ENCODE measurements at places on chromosomes 6 and 20.

DNA sequence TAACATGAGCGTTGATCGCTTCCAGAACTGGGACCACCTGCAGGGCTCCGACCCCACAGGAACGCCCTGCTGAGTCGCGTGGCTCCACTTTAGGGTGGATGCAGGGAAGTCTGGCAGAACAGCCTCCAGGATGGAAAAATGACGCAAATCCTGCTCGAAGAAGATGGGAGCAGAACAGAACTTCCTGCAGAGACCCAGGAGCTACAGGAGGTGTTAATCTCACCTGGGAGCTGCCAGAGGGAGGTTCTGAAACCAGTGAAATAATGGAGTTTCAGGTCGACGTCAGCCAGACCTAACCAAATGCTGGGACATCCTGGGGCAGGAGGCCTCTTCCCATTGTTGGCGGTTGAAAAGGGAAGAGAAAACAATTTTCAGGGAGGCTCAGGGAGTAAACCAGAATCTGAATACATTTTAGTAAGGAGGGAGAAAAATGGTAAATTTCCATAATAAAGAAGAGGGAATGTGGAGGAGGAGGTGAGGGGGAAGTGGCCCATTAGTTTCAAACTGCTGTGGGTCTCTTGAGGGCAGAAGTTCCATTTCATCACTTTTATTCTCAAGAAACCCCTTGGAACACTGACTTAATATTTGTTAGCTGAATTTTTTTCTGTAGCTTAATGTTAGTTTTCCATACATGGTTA, 558.4 kb upstream of the CDH4 start:
- no peak for DNase-seq

DNA sequence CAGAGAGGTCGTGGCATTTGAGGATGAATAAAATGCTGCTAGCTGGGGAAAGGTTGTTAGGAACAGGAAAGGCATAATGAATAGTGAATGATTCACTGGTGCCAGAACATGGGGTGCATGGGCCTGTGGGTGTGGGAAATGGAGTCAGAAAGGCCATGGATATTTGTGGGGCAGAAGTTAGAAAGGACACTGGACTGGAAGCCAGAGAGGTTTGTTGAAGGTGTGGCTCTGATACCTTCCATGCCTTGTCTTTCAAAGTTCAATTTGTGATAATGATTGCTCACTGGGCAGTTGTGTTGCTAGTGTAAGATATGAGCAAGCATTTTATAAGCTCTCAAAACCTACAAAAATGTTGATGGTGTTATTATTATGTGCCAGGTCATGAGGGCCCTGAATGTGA, 32.7 kb downstream of the LRRC1 start:
- DNase-seq: no peak

DNA sequence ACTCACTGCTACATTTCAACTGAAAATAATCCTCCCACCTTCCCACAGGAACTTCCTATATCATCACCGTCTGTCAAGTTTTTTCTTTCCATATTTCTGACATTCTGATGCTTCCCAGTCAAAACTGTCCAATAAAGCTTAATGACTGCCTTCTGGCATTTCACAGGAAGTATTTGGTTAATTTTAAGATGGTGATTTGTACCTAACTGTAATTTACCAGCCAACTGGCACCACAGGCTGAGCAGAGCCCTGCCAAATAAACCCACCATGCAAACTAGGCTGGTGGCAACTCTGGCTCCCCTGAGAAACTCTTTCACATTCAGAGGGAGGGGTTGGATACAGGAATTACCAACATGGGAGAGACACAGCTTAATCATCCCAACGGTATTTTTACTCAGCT, 50.0 kb downstream of the KLHL32 start:
- DNase-seq: no peak

- DNase-seq: no peak
Measured at GRCh38 chr20:52975029-52975732, 3.0 kb downstream of the TSHZ2 start.

DNA sequence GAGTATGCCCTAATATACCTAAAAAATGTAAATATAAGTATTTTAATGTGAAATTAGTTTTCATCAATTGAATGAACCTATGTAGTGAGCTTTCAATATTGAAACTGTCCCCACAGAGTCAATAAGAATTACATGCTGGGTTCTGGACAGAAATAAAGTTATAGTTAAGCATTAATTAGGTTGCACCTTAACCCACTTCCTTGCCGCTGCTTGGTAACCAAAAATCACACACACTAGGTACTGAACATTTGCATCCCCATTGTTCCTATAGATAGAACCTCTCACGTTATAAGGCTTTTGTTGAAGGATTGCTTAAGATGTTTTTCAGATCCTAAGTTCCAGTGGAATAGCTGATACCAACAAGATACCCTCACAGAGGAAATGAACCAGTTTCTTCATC, 237.1 kb upstream of the OPRM1 start:
- no peak for DNase-seq

DNA sequence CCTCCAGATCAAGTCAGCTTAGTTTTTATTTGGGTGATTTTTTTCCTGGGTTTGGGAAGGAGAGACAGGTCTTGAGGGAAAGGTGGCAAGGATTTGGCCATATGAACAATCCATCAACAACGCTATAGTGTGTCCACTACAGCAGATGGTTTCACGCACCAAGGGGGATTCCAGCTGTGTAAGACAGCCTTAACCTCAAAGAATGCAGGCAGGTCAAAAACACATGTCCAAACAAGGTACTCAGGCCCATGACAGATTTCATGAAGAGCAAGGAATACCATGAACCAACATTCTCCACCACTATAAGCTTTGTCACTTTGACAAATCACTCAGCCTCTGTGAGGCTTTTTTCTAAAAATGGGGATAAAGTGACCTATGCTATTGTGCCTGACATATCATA, 2.0 kb downstream of the AIF1 start:
- DNase-seq: no peak

- DNase-seq: no peak
Measured at GRCh38 chr20:4084096-4084495, 68.7 kb upstream of the RNF24 start.

GRCh38 chr6:47252633-47253032, 57.1 kb downstream of the TNFRSF21 start:
- no peak for DNase-seq

GRCh38 chr6:108676555-108676954, 115.8 kb downstream of the FOXO3 start:
- DNase-seq: no peak

DNA sequence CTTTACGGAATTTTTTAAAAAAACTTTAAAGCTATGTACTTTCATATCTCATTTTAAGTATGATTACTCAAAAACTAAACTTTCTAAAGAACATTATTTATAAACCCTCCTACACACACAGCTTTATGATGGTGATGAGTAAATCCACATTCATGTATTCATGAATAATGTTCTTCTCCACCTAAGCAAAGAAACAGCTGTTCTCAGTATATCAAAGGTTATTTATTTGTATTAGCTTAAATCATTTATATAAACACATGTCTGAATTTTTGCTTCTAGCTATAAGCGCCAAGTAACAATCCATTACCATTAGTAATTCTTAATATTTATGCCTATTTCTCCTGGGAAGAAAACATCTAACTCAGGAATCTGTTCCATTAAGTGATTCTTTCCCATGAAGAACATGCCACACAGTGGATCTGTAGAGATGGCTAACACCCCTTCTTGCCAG, 63.3 kb downstream of the SMLR1 start:
- no peak for DNase-seq

GRCh38 chr6:100803264-100804045, 77.7 kb downstream of the ASCC3 start:
- no peak for DNase-seq

DNA sequence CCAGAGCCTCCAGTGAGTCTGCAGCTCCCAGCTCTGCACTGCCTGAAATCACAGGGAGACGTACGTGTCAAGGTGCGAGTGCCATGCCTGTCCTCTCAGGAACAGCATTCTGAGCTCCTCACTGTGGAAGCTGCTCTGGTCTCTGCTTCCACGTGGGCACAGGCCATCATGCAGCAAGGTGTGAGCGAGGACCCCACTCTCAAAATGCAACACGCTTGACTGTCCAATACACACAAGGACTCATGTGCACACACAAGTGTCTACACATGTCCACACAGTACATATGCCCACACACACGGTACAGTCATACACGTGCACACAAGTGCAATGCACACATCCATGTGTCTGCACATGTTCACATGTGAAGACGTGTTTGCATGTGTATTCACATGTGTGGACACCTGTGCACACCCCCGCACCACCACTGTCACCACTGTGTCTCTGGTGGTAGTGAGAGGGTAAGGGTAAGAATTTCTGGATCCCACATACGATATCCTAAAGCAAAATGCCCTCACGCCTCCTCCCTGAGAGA, 260.5 kb downstream of the DLL1 start:
- DNase-seq: no peak

GRCh38 chr6:168826726-168827585, 386.0 kb downstream of the SMOC2 start:
- DNase-seq: no peak

DNA sequence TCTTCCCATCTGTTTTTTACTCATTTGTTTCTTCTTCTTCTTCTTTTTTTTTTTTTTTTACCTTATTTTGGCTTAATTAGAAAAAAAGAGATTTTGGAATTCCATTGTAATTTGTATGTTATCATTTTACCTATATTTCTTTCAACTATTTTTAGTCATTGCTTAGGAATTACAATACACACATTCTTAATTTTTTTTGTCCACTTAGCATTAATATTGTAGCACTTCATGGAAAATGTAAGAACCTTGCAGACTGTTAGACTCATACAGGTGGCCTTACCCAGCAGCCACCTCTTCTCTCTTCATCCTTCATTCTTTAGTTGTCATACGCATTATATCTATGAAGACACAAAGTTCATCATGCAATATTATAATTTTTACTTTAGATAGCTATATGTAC, 5.8 kb upstream of the SLC18B1 start:
- DNase-seq: no peak

GRCh38 chr6:37540390-37540789, 40.7 kb upstream of the CCDC167 start:
- DNase-seq: no peak

DNA sequence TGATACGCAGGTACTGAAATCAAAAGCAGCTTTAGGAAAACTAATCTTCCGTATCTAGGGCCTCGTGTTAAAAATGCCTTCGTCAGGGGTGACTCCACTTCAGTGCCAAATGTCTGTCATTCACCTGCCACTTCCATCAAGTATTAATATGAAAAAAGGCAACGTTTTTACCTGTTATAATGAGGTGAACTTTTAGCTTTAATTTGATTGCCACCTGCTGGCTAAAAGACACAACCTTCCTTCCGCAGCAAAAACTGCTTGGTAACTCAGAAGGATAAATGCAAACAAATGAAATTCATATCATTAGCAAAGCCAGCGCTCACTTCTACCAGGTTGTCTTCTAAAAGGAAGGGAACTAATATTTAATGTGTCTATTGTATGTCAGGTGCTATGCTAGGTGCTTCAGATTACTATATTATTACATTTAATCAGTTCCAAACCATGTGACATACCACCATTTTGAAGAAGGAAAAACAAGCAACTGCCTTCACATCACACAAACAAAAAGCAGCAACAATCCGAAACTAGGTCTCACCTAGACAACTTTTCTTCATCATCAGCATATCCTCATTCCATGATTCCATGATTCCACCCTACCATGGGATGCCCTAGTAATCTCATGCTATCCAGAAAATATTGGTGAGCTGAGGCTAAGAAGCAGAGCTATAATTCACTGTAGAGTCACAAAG, 20.6 kb upstream of the ARHGAP18 start:
- peak; percentile 76 for DNase-seq

- DNase-seq: peak; percentile 72
Measured at GRCh38 chr6:122530440-122531046, 58.9 kb upstream of the SERINC1 start.

DNA sequence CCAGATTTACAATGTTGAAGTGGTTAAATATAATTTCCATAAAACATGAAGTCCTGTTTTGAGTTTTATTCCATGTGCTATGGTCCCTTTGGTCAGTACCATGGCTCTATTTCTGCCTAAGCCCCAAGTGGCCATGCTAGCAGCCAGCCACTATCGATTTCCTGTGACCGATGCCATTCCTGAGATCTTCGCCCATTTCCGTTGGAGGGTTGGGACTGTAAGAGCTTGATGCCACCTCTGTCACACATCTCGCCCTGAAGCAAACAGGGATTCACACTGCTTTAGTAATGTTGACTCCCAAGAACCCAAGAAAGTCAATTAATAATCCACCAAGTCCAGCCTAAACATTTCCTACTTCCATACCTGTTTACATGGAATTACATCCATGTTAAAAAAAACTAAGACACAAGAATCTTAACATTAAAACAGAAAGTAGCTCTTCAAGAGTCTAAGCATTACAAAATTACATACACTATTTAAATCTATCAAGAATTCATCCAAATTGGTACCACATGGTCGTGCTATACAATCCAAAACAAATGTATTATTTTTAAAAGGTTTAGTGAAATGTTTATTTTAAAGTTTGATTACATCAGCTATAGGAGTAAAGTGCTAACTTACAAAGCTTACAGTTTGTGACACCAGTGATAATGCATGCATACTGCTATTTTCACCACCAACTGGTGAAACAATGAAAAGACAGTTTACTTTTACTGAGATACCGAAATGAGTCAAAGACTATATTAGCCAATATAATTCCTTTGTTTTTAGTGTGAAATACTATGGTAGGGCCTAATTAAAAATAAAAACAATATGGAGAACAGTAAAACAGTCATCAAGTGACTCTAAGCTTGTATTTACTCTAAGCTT, 2.5 kb downstream of the RBM39 start:
- DNase-seq: peak; percentile 26

DNA sequence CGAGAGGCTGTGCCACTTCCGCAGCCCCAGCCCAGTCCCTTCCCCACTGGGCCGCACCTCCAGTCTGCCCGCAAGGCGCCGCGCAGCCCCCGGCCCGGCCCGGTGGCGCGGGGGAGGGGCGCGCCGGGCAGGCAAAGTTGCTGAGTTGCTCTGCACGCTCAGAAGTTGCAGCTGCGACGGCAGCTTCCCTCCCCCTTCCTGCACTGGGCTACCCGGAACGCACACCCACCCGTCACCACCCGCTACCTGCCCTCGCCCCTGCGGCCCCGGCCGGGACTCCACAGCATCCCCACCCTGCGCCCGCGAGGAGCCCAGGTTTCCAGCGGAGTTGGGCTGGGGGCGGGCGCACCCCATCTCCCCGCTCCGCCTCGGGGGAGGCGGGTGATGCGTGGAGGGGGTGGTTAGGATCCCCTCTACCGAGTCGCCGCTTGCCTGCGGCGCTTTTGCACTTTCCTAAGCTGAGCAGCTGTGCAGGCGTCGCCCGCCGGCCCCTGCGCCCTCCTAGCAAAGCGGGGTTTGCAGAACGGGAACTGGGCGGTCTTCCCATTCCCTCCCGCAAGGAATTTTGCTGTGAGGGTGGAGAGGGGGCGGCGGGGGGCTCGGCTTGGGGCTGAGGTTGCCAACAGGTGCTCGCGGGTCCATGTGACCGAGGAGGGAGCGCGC, 55.9 kb upstream of the RREB1 start:
- DNase-seq: no peak

GRCh38 chr20:17403461-17403860, 127.7 kb downstream of the BFSP1 start:
- no peak for DNase-seq

DNA sequence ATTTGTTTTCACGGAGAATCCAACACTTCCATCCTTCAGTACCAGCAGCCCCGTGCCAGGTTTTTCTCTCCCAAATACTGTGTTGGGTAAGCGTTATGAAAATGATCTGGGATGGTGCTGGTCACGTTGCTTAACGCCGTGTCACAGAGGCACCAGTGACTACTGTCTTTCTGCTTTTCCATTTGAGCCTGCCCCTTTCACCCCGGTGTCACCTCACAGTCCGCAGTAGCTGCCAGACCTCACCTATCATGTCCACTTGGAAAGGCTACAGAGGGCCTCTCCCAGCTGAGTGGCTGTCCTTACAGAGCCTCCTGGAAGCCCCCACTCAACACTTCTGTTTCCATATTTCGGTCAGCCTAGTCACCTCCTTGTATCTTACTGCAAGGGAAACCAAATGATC, 176.5 kb upstream of the ARID1B start:
- no peak for DNase-seq
